ENCODE measurements at places on chromosomes 11 and 22.

GRCh38 chr22:43885319-43885671, 6.5 kb downstream of the PNPLA5 start:
- no peak for DNase-seq

- DNase-seq = no peak
Observed at GRCh38 chr11:12164061-12165014, 53.9 kb downstream of the MICAL2 start.

DNA sequence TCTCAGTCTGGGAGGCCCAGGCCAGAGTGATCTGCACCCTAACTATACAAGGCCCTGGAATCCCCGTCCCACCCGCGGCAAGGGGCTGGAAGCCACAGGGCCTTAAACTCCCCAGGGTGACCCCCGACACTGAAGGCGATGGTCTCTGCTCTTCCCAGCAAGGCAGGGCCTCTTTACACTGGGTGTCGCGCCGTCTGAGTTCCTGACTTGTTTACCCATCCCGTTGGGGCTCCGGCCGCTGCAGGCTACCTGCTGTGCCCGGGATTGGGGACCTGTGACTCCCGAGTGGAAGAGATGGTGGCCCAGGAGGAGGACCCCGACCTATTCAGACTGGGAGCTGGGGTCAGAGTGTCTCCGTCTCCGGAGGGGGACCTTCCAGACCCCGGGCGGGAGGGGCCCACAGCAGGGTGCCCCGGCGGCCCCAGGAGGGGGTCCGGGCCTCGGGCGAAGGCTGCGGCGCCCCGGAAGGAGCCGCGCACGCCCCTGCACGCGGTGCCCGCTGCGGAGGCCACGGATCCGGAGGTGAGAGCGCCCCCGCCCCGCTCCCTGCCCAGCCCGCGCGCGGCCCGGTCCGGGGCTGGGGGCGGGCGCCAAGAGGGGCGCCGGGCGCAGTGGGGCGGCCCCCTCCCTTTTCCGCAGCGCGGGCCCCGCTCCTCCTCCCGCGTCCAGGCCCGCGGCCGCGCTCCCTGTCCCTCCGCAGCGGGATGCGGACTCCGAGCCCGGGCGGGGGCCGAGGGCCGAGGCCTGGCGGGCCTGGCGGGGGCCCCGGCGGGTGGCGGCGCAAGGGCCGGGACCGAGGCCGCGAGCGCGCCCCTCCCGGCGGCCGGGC, 560 bp upstream of the MPPED1 start:
- no peak for DNase-seq

DNA sequence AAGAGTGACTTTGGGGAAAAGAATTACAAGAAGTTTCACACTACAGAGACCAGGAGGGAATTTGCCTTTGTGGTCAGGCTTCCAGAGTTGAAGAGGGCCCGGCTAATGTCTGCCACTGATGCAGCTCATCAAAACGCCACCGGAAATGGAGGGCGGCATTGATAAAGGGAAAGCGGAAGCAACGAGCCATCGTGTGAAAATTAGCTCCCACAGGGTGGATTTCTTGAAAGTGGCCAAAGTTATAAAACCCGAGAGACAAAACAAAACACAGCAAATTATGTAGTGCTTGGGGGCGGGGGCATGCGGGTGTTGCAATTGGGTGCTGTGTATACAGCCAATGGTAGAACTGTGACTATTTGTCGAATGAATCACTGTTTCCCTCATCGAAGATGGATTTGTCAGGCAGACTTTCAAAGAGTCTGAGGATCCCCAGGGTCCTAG, 113.0 kb downstream of the ADAMTS15 start:
- DNase-seq = no peak

GRCh38 chr11:20047006-20047768, 113.1 kb downstream of the DBX1 start:
- no peak for DNase-seq
